ENCODE measurements at places on chromosomes 7 and 10. TPM values are rescaled to one million over a fixed set of nuclear protein-coding genes. Genes with fewer than 3 reads are reported as not detected.
A peak's percentile ranks its signal among the peaks of the same experiment; 100 is the strongest.

- peak; percentile 46 for DNase-seq
Observed at GRCh38 chr7:74282748-74283459, 6.3 kb upstream of the CLIP2 start.

GRCh38 chr10:103854686-103855391 lies 537 bp downstream of the SH3PXD2A start:
- peak; percentile 53 for DNase-seq

DNA sequence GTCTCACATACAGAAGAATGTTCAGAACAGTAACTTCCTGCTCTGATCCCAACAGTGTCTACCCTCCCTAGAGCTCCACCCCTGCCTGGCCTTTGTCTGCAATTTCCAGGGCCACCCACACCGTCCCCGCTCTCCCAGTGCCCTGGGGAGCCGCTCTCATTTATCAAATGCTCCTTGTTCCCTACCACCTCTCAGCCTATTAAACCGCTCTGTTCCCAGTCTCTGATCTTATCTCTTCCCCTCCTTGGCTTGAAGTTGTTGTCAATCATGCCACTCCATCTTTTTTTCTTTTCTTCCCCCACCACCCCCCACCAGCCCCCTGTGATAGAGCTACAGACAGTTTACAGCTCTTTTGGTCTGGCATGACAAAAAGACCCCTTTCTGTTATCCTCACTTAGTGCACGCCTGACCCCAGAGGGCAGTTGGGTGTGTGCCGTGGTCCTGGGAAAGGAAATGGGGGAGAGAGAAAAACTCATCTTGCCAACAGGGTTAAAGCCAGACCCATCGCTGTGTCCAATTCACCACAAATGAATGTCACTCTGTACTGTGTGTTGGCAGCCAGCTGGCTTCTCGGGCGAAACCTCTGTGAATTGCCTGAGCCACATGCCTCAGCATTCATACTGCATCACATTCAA lies 28.8 kb upstream of the HECTD2 start:
- no peak for DNase-seq

DNA sequence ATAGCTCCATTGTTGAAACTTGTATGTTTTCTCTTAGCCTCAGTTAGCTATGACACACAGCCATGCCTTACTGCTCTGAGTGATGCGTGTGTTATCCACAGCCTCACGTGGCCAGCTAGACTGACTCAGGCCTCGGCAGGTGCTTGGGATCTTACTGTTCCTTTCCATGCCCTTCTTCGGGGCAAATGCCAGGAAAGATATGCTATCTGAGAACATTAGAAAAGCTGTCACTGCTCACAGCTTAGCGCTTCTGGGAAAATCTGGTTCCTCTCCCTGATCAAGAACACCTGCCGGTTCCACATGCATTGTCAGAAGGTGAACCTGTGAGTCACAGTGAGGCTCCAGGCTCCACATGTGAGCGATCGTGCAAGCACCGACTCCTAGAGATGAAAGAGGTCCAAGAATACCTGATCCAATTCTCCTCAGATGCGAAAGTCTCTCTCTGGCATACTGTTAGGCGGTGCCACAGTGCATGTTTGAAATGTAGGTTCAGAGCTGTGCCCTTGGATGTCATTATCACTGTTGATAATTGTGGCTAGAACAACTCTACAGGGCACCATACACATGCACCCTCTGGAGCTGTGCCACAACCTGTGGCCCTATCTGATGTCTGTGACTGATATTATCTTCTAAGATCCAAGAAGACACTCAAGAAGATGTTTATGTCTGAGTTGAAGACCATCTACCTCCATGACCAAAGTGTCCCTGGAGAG lies 247.8 kb upstream of the IGFBP3 start:
- no peak for DNase-seq

Gene RGR
- not detected for total RNA-seq

Gene TFPI2
- total RNA-seq: 10.4 TPM

Gene PPP1R3C
- 2.8 TPM for total RNA-seq

GRCh38 chr10:49781247-49781646 lies 19.1 kb upstream of the OGDHL start:
- no peak for DNase-seq

GRCh38 chr7:67426654-67427053 lies 430.0 kb downstream of the TYW1 start:
- no peak for DNase-seq

GRCh38 chr7:41256186-41256945 lies 446.5 kb downstream of the INHBA start:
- DNase-seq: no peak

Gene LRRN3
- 0.34 TPM for total RNA-seq

DNA sequence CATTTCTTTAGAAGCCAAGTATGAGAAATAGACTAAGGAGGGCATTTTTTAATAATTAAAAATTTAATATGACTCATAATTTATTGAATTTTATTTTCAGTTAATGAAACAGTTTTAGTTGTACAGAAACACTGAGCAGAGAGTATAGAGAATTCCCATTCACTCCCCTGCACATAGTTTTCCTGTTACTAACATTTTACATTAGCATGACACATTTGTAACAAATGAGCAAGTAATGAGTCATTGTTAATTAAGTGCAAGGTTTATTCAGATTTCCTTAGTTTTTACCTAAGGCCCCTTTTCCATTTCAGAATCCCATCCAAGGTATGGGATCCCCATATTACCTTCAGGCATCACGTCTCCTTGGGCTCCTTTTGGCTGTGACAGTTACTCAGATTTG lies 271.5 kb upstream of the FZD8 start:
- no peak for DNase-seq

Gene GPNMB
- total RNA-seq: 1.1 TPM

DNA sequence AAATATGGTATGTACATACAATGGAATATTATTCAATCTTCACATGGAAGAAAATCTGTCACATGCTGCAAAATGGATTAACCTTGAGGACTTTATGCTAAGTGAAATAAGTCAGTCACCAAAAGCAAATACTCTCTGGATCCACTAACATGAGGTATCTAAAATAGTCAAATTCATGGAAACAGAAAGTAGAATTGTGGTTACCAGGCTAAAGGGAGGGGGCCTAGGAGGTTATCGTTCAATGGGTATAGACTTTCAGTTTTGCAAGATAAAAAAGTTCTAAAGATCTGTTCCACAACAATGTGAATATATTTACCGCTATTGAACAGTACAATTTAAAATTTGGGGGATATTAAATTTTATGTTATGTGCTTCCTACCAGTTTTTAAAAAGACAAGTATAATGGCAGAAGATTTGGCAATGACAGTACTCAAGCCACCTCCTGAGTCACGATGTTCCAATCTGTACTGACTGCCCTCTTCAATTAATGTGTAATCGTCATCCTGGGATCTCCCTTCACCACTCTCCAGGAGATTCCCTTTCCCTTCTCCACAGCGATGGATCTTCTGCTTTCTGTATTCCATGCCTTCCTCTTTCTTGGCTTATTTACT lies 32.3 kb upstream of the IL6 start:
- no peak for DNase-seq

- no peak for DNase-seq
Observed at GRCh38 chr7:88312061-88312663, 5.5 kb upstream of the STEAP4 start.

Gene NPSR1
- total RNA-seq: not detected
